Hippocampal formation (tissue), 2 donors: ENCODE measurements at places on chromosomes 5 and 9.

GRCh38 chr9:76910861-76911260, 4.9 kb upstream of the PRUNE2 start:
- DNase-seq, result no peak

DNA sequence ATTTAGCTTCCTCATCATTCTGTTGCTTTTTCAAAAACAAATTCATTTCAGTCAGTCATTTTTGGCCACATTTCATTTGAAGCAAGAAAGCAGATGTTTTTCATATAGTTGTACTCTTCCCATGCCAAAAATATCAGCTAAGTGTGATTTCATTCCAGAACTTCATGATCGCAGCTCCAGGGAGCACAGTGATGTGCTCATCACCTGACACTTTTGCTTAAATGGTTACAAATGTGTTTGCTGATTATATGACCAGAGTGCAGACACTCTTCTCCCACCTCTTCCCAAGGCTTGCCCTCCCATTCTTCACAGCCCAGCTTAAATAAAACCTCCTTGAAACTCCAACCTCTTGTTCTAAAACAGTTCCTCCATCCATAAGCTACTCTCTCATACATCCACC, 32.6 kb downstream of the GABRB2 start:
- DNase-seq, result no peak

- no peak for DNase-seq
These were observed 9.4 kb upstream of the TENT4A start for GRCh38 chr5:6703806-6704205.

DNA sequence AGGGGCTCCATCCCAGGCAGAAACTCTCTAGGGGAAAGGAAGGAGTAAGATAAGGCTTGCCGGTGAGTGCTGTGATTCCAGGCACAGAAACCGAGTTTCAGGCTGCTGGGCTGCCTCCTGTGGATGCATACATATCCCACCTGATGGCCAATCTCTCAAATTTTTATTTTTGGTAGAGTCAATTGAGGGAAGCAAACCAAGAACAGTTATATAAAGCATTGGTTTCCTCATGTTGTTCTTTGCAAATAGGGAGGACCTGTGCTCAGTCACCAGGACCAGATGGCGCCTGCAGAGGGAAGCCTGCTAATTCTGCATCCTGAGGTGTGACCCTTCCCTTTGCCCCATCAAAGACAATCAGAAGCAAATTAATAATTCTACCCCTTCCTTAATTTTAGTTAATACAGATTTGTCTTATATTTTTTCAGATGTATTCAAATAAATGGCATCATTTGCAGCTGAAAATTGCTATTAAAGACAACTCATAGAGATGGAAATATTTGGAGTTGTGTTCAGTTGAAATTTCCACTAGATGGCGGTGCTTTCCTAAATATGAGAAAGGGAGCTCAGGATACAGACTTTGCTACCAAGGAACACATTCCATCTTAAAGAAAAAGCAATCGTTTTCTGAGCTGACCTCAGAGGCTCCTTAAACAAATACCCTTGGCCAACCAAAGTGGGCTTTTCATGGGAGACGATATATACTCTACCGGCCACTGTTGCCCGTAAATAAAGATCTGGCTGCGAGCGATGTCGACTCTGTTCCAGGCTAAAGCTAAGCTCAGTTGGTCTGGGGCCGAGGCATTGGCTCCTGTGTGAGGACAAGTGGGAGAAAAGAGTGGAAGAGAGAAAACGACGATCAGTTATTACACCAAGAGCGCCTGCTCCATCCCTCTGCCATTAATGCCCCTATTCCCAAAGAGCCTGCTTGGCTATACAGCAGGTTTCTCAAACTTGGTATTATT, 225.7 kb upstream of the KLF9 start:
- DNase-seq, result peak; percentile 77

GRCh38 chr9:82761027-82761426, 301.9 kb downstream of the RASEF start:
- no peak for DNase-seq

DNA sequence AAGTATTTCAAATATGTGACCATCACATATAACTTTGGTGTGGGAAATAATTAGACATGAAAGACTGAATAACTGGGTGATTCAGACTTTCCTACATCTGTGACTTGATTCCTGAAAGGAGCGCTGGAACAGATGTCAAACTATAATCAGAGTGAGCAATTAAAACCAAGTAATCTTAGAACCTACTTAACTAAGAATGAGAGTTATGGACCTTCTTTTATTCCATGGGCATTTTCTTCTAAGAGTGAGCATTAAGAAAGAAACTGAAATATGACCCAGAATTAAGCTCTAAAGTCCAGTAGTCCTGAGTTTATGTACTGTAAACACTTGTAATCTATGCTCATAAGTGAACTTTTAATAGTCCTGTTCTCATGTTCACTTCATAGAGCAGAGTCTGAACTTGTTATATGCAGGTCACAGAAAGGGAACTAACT, 68.4 kb downstream of the PAM start:
- DNase-seq, result no peak

DNA sequence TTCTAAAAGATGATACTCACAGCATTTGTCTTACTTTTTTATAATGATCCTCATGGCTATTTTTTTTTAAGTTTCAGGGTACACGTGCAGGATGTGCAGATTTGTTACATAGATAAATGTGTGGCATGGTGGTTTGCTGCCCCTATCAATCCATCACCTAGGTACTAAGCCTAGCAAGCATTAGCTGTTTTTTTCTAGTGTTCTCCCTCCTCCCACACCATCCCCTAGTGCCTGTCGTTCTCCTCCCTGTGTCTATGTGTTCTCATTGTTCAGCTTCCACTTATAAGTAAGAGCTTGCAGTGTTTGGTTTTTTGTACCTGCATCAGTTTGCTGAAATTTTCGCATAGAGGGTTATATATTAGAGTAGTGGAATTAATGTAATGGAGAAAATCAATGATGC, 189.1 kb upstream of the CDH12 start:
- DNase-seq, result no peak

DNA sequence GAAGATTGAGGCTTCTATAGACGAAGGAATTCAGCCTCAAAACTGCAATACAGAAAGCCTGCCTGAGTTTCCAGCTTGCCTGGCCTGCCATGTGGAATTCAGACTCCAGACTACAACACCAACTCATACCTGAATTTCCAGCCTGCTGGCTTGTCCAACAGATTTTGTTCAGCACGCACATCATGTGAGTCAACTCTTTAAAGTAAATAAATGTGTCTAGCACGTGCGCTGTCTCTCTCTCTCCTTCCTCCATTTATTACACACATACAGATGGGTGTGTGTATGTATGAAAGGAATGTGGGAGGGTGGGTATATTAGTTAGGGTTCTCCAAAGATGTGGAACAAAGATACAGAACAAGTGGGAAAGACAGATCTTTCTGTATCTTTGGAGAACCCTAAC, 82.4 kb upstream of the TAS2R1 start:
- DNase-seq, result no peak

DNA sequence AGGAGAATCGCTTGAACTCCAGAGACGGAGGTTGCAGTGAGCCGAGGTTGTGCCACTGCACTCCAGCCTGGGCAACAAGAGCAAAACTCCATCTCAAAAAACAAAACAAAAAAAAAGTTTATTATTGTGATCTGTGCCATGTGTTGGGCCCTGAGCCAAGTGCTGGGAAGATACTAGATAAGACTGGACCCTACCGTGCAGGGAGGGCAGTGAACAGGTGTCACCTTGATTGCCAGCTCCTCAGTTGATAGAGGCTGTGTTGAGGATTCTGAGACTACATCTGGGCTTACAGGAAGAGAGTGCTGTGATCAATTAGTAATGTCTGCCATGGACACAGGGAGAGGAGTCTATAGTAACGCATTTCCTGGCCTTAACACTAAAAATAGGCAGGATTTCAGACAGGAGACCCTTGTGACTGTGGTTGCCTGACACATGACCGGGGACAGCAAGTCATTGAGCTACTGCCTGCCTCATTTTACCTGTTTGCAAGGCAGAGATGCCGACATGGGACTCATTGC, 201.5 kb downstream of the C9orf50 start:
- no peak for DNase-seq

DNA sequence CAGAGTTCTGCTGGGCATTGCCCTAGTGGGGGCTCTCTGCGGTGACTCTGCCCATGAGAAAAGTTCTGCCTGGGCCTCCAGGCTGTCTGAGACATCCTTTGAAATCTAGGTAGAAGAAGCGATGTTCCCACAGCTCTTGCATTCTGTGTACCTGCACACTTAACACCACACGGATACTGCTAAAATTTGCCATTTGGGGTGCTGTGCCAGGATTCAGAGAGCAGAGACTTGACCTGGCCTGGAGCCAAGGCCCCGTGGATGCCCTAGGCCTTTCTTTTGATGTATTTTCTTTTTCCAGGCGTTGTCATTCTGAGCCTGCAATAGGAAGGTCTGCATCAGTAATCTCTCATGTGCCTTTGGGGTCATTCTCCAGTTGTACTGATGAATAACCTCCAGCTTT, 89.3 kb upstream of the IL12B start:
- DNase-seq, result no peak

- no peak for DNase-seq
These were observed 92.3 kb upstream of the SPATA31C2 start for GRCh38 chr9:88230612-88231011.

DNA sequence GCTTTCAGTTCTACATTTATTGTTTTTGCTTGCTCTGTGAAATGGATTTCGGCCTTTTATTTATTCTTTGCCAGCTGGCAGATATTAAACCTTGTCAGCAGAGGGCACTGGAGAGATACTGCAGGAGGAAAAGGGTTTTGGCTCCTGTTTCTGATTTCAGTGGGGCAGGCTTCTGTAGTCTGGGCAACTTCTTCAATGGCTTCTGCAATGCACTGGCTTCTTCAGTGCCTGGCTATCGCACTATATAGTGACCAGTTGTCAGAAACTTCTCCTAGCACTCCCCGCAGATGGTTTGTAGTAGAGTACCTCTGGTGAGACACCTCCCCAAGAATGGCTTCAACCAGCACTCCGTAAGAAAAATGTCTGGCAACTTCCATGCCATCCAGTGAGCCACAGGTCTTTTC, 3.2 kb upstream of the NFX1 start:
- DNase-seq, result peak; percentile 27

- DNase-seq, result no peak
These were observed 277.7 kb downstream of the TMEM167A start for GRCh38 chr5:82799361-82800077.

DNA sequence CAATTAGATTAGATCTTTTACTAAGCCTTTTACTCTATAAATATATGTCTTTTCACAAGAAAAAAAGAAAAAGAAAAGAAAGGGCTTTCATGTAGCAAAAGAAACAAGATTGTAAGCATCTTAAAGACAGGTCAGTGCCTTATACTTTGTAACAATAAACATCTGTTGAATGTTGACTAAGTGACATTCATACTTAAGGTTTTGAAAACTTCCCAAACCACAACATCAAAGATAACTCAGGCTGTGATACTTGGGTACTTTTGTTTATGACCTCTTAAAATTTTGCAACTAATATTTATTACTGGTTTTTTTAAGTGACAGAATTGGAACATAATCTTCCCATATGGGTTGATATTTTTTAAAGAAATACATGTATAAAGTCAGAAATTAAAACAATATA, 7.4 kb downstream of the GRAMD2B start:
- no peak for DNase-seq

GRCh38 chr5:1883925-1884677, 1.4 kb upstream of the IRX4 start:
- DNase-seq, result no peak

GRCh38 chr9:116030517-116030916, 123.1 kb upstream of the PAPPA start:
- no peak for DNase-seq

GRCh38 chr5:119515192-119515591, 62.9 kb downstream of the HSD17B4 start:
- DNase-seq, result no peak

GRCh38 chr5:178083922-178084321, 29.4 kb upstream of the N4BP3 start:
- no peak for DNase-seq

DNA sequence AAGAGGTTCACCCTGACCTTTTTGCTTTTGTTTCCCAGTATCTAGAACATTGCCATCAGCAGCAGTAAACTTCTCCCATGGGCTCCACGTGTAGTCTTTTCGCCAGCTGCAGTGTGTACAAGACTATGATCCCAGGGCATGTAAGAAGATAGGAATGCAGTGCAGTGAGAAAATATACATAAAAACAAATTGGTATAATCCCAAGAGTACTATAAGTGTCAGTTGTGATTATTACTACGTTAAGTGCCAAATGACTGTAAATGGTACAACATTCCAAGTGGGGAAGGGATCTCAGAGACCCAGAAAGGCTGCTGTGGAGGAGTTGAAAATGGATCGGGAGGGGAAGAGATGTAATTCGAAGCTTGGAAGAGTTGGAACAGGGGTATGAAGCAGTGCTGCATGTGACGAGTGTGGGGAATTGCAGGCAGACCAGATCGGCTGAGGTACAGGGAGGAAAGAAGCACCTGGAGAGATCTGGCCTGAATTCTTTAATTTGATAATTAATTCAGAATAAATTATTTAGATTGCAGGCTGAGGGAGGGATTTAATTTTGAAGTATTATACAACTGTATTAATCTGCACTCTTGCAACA, 95.1 kb downstream of the FBXL7 start:
- DNase-seq, result no peak

DNA sequence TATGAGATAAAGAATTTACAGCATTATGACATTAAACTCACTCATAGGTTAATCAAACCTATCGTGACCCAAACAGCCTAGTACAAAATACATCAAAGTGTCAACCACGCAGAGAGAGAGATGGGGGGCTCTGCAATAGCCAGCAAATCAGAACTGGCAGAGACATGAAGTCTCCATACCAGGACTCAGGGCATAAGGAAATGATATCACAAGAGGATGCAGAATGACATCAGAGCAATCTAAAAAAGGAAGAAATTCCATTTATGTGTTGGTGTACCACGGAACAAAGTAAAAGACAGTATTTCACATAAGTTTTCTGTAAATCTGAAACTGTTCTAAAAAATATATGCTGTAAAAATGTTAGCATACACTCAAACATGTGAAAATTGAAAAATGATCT, 24.6 kb downstream of the BICD2 start:
- DNase-seq, result no peak
